Transverse colon (tissue), 4 donors: ENCODE measurements at places on chromosomes 4 and X.

DNA sequence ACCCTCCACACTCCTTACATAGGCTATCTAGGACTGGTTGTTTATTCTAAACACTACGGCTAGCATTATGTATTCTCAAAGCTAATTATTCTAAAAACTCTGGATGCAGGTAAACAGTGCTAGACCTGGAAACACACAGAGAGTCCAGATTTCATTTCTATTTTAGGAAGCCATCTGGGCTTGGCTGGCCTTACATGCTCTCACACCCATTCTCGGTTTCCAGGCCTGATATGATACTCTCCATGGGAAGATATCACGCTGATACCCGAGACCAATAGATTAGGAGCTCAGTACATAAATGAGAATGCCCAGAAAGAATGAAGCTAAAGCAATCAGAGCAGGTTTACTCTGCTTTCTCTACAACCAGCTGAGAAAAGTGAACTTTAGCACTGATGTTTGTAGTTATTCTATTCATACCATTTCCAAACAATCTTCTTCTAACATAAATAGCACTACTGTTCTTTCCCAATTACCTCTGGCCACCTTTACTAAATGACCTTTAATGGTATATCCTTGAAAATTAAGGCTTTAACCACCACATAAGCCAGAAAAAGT, 973.3 kb downstream of the PCDH18 start:
- DNase-seq: no peak

DNA sequence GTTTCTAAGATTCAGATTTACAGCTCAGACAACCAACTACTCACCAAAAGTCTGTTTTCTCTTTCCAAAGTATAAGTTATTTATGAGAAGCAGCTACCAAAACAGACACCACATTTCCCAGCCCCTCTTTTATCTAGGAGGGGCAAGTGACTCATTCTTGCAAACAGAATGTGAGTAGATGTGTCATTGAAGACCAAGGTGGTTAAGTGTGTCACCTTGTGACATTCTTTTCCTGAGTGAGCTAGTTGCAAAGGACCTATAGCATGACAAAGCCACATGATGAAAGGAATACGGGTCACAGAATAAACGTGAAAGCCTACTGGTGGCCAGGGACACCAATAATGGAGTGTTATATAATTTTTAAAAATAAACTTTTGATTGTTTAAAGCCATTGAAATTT, 50.0 kb downstream of the SLC7A11 start:
- DNase-seq: no peak

DNA sequence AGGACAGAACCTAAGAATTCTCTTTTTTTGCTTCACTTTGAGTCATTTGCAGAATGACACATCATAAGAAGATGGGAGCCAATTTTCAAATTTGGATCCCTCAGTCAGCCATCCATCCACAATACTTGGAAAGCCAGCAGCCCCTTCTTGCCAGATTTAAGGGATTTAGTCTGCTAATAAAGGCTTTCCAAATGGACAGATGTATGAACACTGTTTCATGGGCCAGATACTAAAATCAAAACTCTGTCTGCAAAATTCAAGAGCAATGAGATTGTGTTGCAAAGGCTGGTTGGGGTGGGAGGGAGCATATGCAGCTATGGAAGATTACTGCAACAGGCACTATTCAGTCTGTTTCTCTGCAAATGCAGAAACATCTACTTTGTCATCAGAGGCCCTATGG, 37.7 kb upstream of the KCNIP4 start:
- no peak for DNase-seq

DNA sequence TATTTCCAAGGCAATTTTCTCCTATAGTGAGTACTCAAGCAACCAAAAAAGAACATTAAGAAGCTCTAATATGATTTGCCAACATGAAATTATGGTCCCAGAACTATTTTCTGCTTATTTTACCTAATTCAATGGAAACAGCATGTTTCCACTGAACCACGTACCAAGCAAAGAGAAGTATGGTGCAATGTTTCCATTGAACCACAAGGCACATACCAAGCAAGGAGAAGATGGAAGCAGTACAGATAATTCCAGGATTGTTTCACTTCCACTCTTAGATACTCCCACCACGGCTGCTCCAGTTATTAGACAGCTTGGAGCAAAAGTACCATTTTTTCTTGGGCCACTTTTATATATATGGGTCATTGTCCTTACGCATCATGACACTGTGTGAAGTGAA, 164.9 kb downstream of the RNF150 start:
- DNase-seq: no peak

DNA sequence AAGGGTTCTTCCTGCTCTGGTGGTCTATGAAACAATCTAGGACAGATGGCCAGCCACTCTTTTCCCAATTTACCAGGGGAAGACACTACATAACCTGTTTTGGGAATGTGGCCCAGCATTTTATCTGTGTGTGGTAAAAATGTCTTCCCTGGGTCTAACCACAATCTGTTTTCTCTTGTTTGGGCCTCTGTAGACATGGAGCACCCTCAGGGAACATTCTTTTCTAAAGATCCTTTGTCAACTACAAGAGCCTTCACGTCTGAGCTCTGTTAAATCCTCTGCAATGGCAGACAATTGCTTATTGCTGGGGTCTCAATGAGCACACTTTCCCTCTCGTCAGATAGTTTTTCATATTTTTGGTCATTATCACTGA, 35.5 kb downstream of the PLAC1 start:
- no peak for DNase-seq

DNA sequence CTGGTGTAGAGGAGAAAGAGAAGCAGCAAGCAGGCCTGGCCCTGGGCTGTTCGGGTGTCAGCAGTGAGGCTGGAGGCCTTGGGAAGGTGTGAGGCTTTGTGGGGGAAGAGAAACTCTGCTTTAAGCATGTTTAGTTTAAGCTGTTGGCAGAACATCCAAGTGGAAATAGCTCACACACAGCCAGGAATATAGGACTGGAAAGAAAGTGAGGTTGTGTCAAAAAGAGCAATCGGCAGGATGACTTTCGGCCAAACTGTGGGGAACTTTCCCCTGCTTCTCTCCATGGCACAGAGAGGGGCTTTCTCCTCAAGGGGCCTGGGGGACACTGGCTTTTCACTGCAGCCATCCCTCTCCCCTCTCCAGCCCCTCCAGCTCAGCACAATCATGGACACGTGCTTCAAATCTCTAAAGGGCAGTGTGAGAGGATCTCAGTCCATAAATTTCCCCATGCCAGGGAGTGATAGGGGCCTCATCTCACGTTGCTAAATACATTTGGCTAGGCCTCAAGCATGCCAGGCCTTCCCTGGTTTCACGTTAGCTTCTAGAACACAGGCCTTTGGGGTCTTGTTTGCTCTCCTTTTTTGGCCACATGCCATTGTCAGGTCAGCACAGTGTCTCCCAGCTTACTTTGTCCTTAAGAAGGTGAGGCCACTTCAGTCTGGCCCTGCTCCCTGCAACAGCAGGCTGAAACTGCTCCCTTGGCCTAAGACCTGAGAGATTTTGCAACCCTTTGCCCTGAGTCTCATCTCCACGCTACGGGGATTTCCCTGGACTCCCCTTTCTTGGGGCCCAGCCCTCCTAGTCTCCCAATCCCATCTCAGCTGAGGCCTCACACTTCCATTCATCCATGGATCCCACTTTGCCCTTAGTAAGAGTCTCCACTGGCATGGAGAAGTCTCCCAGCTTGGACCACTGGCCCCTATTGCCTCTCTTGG, 8.3 kb upstream of the CITED1 start:
- no peak for DNase-seq

GRCh38 chr4:77500801-77501200, 104.8 kb upstream of the CXCL13 start:
- no peak for DNase-seq

- DNase-seq: no peak
Measured at GRCh38 chrX:334971-335757, 16.6 kb upstream of the GTPBP6 start.

DNA sequence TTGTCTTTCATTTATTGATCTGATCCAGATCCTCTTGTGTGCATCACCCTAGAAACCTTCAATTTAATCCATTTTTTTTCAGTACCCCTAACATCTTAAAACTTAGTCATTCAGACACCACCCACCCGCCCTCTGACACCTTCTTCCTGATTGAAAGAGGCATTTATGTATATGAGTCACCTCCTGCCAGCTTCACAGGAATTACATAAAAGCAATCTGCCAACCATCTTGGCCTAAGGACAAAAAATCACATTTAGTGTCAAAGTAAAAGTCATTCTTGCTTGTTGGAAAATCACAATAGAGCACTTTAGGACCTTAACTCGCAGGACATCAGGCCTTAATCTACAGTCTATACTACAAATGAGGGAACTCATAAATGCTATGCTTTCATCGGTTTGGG, 52.1 kb downstream of the NDST3 start:
- no peak for DNase-seq

- DNase-seq: no peak
Measured at GRCh38 chrX:37580080-37580479, 8.6 kb downstream of the LANCL3 start.
